Substantia nigra (tissue), 51 donors: ENCODE measurements at places on chromosomes 11 and 22.

GRCh38 chr22:16699326-16699725, 106.7 kb upstream of the CCT8L2 start:
- no peak for DNase-seq

DNA sequence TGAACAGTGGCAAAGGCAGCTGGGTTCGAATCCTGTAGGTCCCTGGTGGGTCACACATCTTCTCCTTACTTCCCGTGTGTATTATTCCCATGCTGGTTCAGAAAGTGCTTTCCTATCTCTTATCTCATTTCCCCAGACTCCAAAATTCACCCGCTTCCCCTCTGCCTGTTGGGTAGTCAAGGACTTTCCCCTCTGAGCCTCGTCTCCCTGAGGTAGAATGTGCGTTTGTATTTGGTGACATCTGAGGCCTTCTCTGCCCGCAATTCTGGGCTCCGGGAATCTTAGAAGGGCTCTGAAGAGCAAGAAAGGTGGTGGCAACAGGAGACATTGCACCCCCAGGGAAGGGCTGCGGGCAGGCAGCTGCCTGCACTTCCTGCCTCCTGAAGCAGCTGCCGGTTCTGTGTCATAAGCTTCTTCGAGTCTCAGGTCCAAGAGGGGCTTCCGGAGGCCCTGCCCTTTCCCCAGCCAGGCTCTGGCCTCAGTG, 5.9 kb downstream of the LRRC32 start:
- DNase-seq, result no peak

DNA sequence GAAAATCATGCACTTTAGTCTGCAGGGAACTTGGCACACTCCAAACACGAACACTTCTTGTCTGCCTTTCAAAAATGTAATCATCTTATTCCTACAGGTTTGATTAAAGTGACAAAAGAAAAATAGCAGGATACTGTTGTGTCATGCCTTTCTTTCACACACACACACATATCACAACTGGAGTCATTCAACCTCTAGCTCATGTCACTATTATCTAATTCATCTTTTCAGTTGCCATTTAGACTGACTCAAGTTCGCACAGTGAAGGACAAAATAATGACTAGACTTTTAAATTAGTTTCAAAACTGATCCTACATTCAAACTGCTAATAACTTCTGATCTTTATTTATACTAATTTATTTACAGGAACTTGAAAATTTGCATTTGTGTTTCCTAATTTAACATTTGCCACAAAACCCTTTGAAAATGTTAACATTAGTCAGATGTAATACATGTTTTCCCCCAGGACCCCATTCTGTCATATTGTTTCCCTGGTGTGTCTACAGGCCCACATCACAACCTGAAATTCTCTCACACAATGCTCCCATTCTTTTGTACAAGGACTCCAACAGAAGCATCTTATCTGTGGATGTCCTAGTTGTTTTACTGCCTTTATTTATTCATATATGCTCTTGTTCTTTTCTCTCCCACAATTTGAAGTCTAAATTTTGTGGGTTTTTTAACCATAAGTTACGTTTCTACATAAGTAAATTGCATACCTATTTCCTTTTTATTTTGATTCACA, 171.1 kb downstream of the GRIA4 start:
- no peak for DNase-seq

GRCh38 chr11:85526564-85526963, 100.6 kb downstream of the DLG2 start:
- DNase-seq, result no peak

- DNase-seq, result no peak
Observed at GRCh38 chr11:88360141-88360540, 22.6 kb upstream of the CTSC start.
